ENCODE measurements at places on chromosomes 3 and 15. TPM values are rescaled to one million over a fixed set of nuclear protein-coding genes. Genes with fewer than 3 reads are reported as not detected.

- no peak overlapping the region for H3K4me3 ChIP-seq
- H3K36me3 ChIP-seq, result no peaks in the 10 kb centered on the region
- no peaks in the 10 kb centered on the region for H3K27me3 ChIP-seq
Measured at GRCh38 chr15:57165992-57166391, 210.3 kb upstream of the CGNL1 start.

DNA sequence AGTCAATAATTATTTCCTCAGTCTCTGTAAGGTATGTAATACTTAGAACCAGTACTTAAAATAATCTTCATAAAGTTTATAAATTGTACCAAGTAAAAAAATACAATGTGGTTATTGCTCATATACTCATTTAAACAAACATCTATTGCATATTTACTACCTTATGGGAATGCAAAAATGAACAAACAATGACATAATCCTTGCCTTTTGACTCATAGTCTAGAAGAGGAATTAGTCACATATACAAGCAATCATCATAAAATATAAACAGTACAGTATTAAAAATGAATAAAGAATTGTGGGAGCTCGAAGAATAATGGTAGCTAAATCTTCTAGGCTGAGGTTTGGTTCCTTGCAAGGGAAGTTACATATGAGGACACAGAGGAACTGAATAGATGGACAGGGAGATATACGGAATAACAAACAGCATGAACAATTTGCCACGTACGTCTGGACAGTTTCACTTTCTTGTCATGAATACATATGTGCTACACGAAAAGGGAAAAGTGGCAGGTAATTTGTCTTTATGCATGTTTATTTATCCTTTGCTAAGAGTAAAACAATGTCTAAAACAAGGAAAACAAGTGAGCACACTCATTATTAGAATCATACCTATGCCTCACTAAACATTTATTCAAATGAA, 17.2 kb downstream of the IMPG2 start:
- H3K4me1 ChIP-seq, result no peaks in the 10 kb centered on the region
- no peak overlapping the region for H3K27ac ChIP-seq
- no peak for DNase-seq
- H3K4me3 ChIP-seq, result no peak overlapping the region
- no peaks in the 10 kb centered on the region for H3K27me3 ChIP-seq
- no peaks in the 10 kb centered on the region for H3K36me3 ChIP-seq

ABCF3 gene
- total RNA-seq, result 62.0 TPM

DNA sequence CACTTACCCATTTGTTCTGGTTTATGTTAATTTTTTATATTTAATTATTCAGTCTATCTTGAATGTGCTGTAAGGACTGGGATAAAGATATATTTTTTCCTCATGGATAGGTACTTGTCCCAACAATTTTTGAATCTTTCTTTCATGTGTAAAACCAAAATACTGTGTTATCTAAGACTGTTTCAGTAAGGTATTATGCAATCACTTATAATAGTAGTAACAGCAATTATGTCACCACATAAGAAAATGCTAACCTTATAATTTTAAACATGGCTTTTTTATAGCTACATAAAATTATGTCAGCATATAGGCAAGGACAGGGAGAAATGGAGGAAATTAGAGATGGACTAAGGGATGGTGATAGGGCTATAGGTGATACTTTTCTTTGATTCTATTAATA, 2.9 kb upstream of the CTDSPL start:
- H3K27me3 ChIP-seq, result no peaks in the 10 kb centered on the region
- H3K27ac ChIP-seq, result no peak overlapping the region
- no peak overlapping the region for H3K4me3 ChIP-seq

GRCh38 chr15:81411051-81411450, 37.0 kb upstream of the TMC3 start:
- no peak overlapping the region for H3K27ac ChIP-seq
- no peaks in the 10 kb centered on the region for H3K36me3 ChIP-seq
- H3K4me3 ChIP-seq, result no peak overlapping the region
- H3K27me3 ChIP-seq, result no peaks in the 10 kb centered on the region

GRCh38 chr15:91857772-91858171, 4.3 kb downstream of the SLCO3A1 start:
- H3K27ac ChIP-seq, result no peak overlapping the region
- H3K4me3 ChIP-seq, result no peak overlapping the region
- H3K4me1 ChIP-seq, result no peaks in the 10 kb centered on the region

- H3K27ac ChIP-seq, result peak overlapping the region; percentile 94
- H3K27me3 ChIP-seq, result no peaks in the 10 kb centered on the region
- H3K36me3 ChIP-seq, result no peaks in the 10 kb centered on the region
- no peak for DNase-seq
- peaks cover 69% of the 10 kb centered on the region for H3K4me1 ChIP-seq
- H3K4me3 ChIP-seq, result no peak overlapping the region
Measured at GRCh38 chr3:35658686-35659085, 19.4 kb downstream of the ARPP21 start.

DNA sequence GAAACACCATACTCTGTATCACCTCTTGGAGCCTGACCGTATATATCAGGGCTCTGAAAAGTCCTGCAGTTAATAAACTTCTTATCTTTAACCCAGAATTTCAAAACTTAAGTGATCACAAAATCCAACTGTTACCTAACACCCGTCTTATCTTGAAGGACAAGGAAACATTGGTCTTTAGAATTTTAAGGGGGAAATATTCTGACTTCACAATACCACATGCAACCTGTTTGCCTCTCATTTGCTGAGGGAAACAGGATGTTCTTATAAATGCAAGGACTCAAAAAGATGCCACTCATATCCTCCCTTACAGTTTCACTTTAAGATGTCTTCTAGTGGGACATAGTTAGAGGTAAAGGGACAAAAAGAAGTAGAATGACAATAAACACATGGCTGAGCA, 67.9 kb downstream of the CRTC3 start:
- DNase-seq, result no peak
- no peaks in the 10 kb centered on the region for H3K27me3 ChIP-seq
- H3K4me3 ChIP-seq, result no peak overlapping the region
- peak overlapping the region; percentile 83 for H3K27ac ChIP-seq

DNA sequence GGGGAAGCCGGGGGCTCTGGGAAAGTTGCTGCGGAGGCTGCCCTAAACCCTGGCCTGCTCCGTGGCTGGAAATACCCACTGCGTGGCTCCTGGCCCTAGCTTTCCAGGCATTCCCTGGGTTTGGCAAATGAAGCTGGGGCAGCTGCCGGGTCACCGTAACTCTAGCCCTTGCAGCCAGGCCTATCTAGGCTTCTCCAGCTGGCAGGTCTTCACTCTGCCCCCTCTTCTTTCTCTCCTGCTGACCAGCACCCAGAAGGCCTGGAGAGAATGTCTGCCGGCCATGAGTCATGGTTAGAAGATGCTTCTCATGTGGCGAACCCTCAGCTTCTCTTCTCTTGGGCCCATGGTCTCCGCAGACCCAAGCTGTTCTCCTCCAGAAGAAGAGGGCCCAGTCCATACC, 5.6 kb upstream of the DLL4 start:
- H3K27me3 ChIP-seq, result peaks cover 27% of the 10 kb centered on the region
- H3K4me1 ChIP-seq, result peaks cover 40% of the 10 kb centered on the region
- DNase-seq, result peak; percentile 85
- H3K27ac ChIP-seq, result peak overlapping the region; percentile 53

GRCh38 chr3:11928381-11928780, 75.8 kb upstream of the SYN2 start:
- no peak for DNase-seq
- H3K27me3 ChIP-seq, result no peaks in the 10 kb centered on the region
- H3K36me3 ChIP-seq, result no peaks in the 10 kb centered on the region
- H3K27ac ChIP-seq, result no peak overlapping the region
- no peaks in the 10 kb centered on the region for H3K4me1 ChIP-seq

DNA sequence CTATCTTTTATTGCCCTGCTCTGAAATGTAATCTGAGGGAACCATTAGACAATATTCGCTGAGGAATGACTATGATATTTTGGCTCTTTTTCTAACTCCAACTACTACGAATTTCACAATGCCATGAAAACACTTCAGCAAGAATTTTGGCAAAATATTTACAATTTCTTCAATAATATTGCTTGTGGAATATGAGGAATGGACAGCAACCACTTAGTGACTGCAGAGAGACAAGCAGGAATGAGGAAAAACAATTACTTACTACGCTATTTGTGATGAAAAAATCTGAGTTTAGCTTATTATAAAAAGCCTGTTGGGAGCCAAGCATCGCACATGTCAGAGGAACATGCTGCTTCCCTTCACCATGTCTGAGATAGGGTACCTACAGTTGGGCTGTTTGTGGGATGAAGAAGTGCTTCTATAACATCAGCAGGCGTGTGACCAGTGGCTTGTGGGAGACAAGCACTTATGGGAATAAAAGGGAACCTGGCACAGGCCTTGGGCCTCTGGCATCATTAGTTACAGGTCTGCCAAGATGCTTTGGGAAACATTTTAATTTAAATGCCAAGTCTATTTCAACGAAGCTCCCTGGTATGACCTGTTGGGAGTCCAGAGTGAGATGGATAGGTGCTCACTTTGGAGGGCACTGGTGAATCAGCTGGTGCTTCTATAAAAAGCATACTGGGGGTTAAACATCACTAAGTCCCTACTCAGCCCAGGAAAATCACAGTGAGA, 2.7 kb upstream of the PLCL2 start:
- no peaks in the 10 kb centered on the region for H3K27me3 ChIP-seq
- peak overlapping the region; percentile 93 for H3K27ac ChIP-seq
- H3K4me3 ChIP-seq, result peak overlapping the region; percentile 89
- H3K36me3 ChIP-seq, result no peaks in the 10 kb centered on the region
- peak; percentile 67 for DNase-seq

DNA sequence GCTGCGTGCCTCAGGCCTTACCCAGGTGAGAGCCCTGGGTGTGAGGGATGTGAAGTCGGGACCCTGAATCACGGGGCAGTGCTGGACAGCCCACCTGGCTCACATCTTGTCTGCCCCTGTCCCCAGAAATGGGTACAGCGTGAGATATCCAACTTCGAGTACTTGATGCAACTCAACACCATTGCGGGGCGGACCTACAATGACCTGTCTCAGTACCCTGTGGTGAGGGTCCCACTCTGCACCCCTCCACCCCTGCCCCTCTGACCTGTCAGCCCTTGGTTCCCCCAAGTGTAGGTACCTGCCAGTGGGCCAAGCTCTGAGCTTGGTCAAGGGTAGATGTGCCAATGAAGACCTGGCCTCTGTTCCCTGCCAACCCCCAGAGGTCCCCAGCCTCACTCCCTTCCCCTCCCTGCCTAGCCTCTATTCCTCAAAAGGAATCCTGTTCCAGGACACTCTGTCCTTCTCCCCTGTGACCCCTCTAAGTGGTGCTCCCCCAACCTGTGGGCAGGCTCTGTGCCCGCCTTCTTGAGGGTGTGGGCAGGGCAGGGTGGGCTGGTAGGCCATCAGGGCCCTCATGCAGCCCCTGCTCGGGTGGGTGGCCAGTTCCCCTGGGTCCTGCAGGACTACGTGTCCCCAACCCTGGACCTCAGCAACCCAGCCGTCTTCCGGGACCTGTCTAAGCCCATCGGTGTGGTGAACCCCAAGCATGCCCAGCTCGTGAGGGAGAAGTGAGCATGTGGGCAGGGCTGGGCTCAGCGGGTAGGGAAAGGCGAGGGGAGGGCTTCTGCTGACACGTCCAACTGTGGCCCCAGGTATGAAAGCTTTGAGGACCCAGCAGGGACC, 25.1 kb downstream of the NBEAL2 start:
- DNase-seq, result no peak
- H3K27me3 ChIP-seq, result no peaks in the 10 kb centered on the region
- H3K4me3 ChIP-seq, result no peak overlapping the region
- no peaks in the 10 kb centered on the region for H3K4me1 ChIP-seq
- H3K27ac ChIP-seq, result no peak overlapping the region

DNA sequence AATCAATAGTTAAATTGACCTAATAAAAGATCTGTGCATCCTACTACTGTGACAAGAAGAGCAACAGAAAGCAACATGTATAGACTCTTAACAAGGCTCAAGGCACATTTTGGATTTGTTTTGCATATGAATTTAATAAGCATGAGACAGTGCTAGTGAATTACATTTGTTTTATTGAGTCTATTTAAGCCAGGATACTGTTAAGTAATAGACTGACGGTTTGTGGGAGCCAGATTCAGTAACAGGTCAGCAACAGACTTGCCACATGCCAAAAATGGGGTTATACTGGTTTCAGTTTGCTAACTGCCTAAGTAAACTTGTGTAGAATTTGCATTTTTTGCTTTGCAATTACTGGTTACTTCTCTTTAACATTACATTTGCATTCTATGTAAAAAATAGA, 54.0 kb downstream of the MBNL1 start:
- DNase-seq, result no peak
- H3K4me1 ChIP-seq, result peaks cover 82% of the 10 kb centered on the region
- peak overlapping the region; percentile 0 for H3K4me3 ChIP-seq
- H3K27me3 ChIP-seq, result no peaks in the 10 kb centered on the region
- H3K36me3 ChIP-seq, result no peaks in the 10 kb centered on the region
- peak overlapping the region; percentile 90 for H3K27ac ChIP-seq

DNA sequence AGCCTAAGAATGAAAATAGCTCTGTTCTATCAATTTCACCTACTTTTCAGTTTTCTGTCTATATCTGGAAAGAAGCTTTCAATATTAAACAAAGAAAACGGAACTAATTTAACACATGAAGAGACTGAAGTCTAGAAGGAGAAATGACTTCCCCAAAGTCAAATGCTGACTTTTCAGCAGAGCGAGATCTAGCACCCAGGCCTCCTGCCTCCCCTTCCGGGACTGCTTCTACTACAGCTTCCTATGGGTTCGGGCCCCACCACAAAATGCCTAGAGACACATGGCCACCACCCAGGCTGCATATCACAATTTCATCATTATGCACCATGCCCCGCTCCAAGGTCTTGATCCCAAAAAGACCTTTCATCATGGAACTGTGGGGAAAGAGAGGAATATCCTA, 104.5 kb downstream of the SST start:
- H3K4me1 ChIP-seq, result no peaks in the 10 kb centered on the region
- no peak overlapping the region for H3K4me3 ChIP-seq
- H3K27me3 ChIP-seq, result no peaks in the 10 kb centered on the region
- no peaks in the 10 kb centered on the region for H3K36me3 ChIP-seq
- no peak overlapping the region for H3K27ac ChIP-seq

SNTN gene
- total RNA-seq, result not detected

FETUB gene
- not detected for total RNA-seq

DNA sequence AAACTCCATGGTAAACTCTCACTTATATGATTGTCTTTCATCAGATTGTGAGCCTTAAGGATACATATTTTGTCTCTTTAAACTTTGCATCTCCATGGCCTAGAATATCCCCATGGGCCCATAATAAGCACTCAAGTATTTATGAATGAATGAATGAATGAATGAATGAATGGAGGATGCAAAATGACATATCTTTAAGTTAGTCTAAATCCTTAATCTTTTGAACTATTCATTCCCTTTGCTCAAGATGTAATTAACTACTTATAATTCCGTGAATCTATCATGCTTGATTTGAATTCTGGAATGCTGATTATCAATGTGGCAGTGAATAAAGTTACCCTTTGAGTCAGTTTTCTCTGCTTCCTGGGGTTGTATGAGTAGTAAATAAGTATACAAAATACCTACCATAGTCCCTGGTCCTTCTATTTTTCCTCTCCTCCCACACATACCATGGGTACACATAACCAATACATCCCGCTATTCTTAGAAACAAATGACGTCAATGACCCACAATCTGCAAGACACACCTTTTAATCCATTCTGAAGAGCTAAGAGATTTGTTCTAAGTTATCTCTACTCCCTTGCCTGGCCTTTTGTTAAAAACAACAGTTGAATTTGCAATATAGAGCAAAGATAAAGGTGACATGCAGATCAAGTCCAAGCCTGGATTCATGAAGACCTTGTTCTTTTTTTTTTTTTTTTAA, 94.5 kb downstream of the FBN1 start:
- no peak overlapping the region for H3K27ac ChIP-seq
- no peaks in the 10 kb centered on the region for H3K36me3 ChIP-seq
- no peak for DNase-seq
- H3K27me3 ChIP-seq, result no peaks in the 10 kb centered on the region
- no peaks in the 10 kb centered on the region for H3K4me1 ChIP-seq
- H3K4me3 ChIP-seq, result no peak overlapping the region

GRCh38 chr3:46700772-46701171, 420 bp upstream of the TMIE start:
- no peak overlapping the region for H3K27ac ChIP-seq
- DNase-seq, result no peak
- H3K36me3 ChIP-seq, result no peaks in the 10 kb centered on the region
- H3K4me3 ChIP-seq, result no peak overlapping the region
- no peaks in the 10 kb centered on the region for H3K27me3 ChIP-seq

All from gastrocnemius medialis (tissue), 4 donors.